ENCODE measurements at places on chromosomes 12 and 14.

DNA sequence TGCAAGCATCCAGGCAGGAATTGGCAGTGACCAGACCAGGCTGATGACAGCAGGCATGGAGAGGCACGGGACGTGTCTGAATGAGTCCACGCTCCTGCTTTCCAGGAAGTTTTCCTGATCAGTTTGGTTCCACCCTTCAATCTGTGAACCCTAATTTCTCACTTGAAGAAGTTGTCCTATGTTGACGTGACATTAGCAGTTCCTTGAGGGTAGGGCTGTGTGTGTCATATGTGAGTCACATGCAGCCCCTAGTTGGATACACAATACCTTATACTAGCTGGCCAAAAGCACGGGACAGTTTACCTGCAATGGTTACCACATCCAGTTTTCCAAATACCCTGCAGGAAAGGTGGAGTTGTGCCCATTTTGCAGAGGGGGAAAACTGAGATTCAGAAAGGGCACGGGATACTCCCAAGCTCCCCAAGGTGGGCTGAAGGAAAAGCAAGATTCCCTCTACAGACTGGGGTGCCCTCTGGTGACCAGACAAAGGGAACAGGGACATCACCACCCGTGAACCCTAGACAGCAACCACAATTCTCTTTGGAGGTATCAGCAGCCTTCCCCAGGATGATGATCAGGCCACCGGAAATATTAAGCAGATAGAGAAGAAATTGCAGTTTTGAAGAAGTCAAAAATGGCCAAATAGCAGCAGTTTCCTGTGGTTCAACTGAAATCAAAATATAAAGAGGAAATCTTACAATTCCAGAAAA is 194.5 kb downstream of the PHETA1 start:
- no peak for DNase-seq

DNA sequence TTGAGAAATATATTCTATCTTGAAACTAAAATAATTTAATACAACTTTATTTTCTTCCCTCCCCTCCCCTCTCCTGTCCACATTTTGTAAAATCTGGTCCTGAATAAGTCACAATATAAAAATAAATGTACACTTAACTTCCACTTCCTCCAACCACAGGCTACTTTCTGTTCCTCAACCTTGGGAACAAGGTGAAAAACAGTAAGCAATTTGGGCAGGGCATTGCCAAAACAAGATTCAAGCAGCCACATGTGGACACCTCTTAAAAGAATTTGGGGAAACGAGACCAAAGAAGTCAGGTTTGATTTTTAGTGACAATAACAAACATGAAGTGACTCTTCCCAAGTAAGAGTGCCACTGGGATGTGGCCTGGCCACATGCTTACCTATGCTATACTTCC is 115.7 kb downstream of the PTPRQ start:
- no peak for DNase-seq

DNA sequence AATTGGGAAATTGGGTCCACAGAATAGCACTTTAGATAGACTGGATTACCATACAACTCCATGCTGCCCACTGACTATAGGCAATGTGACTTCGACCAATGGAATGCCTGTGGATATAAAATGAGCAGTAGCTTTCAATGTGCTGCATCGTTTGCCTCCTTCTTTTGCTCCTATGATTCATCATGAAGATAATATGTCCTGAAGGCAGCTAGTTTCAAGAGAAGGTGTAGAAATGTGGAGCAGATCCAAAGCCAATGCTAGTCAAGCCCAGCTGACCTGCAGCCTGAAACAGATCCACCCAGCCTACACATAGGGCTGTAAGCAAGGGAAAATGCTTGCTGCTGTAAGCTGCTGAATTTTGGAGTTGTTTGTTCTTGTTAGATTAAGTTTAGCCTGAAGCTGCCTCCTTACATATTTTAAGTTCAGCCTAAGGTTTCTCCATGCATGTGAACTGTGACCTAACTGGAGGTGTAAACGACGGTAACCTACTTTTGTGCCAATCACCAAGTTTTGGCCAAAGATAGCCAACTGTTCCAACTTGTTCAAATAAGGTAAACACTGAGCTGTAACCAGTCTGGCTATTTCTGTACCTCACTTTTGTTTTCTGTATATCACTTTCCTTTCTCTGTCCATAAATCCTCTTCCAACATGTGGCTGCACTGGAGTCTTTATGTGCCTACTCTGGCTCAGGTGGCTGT is 169.1 kb upstream of the AVPR1A start:
- DNase-seq = no peak

- peak; percentile 56 for DNase-seq
Observed at GRCh38 chr14:60561845-60562746, 53.1 kb downstream of the SIX6 start.

DNA sequence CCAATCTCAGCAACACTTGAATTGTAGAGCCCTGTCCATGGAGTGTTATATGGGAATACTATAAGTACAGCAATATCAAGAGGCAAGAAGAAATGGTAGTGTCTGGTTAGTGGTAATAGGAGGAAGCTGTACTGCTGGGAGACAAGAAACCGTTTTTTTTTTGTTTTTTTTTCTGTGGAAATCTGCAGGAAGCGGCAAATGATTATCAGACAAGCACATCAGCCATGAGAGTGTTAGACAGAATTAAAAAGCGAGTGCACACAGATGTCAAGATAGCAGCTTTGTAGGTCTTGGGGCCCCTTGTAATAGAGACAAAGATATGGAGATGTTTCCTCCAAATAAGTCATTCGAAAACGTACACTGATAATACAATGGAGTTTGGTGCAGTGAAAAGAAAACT is 6.7 kb downstream of the TESPA1 start:
- DNase-seq = no peak

GRCh38 chr12:26434299-26435068 is 239.1 kb downstream of the SSPN start:
- peak; percentile 44 for DNase-seq

GRCh38 chr14:35352274-35353233 is 52.0 kb downstream of the NFKBIA start:
- DNase-seq = no peak

DNA sequence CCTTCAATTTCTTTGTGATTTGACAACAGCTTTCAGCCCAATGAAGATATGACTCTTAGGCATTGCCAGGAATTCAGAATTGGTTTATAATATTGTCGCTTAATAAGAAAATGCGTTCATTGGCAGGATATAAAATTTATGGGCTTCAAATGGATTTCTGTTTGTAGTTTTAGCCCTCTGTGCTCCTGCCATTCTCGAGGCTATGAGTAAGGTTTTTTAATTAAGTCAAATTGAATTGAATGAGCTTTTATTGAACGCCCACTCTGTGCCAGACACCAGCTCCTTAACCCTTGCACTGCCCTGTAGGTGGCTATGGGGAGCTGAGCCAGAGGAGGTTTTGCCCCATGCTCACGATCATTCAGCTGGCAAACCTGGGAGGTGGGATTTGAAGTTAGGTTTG is 115.1 kb downstream of the SLC25A47 start:
- no peak for DNase-seq

GRCh38 chr14:89616425-89616824 is 199.4 kb upstream of the FOXN3 start:
- DNase-seq = no peak

- DNase-seq = no peak
Observed at GRCh38 chr12:101948365-101948764, 71.0 kb downstream of the DRAM1 start.
